ENCODE measurements at places on chromosomes 5 and 9.

- no peak for DNase-seq
Observed at GRCh38 chr5:43193894-43194265, 1.9 kb downstream of the NIM1K start.

- no peak for DNase-seq
Observed at GRCh38 chr5:174793684-174794328, 69.4 kb downstream of the MSX2 start.

DNA sequence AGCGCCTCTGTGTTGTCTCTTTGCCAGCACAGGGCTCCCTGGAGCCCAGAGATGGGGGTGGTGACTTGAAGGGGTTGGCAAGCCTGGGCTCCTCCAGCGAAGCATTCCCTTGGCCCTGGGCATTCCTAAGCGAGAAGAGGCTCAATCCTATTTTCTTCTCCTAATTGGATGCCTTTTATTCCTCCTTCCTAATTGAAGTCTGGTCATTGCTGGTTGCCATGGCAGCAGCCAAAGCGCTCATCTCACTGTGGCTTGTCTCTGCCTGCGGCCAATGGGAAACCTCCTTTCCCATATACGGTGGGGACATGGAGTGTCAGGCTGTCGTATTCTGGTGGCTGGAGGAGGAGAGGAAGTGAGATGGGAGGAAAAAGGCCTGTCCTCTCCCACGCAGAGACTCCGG is 52.3 kb upstream of the RARS1 start:
- DNase-seq = no peak

DNA sequence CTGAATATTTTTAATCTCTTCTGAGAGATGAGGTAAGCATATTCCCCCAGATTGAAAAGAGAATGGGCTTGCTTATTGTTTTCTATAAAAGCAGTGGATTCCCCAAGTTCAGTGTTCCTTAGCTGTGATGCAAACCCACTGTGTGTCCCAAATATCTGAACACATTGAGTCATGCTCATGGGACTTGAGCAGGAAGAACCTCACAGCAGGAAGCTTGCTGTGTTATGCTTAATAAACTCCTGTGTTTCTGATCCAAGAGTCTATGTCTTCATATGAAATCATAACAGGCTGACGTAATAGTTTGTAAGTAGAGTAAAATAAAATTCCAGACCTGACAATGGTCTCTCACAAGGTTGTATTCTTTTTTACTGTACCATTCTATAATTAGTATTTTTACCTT is 24.8 kb upstream of the LOX start:
- no peak for DNase-seq

DNA sequence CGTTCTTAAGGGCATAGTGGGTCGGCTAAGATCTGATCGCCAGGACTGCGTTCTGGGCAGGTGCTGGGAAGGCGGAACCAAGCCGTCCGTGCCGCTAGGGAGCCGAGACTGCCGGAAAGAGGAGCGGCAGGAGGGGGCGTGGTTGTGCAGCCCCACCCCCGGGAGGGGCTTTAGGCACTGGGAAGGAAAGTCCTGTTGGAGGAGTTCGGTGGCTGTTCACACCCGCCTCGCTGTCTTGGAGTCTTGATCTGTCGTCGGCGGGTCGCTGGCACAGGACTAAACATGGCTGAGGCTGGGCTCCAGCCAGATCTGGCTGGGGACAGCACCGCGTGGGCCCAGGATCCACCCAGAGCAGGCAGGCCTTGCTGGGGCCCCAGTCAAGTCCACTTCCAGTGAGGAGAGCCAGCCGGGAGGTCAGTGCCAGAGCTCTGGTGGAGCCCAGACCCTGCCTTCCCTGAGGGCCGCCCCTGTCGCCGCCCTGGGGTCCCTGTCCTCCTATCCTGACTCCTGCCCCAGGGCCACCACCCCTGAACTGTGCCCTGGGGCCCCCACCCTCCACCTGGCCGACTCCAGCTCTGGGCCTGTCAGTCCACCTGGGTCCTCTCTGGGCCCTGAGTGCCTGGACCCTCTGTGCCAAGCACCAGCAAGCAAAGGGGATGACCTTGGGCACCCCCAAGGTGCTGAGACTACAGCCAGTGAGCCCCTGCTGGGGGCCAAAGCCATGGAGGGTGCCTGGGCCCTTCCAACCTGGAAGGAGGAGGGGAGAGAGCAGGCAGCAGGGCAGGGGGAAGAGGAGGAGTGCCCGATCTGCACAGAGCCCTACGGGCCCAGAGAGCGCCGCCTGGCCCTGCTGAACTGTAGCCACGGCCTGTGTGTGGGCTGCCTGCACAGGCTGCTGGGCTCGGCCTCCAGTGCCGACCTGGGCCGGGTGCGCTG is 4.5 kb downstream of the RNF208 start:
- no peak for DNase-seq

- DNase-seq = no peak
Observed at GRCh38 chr5:43303242-43303641, 10.0 kb downstream of the HMGCS1 start.

DNA sequence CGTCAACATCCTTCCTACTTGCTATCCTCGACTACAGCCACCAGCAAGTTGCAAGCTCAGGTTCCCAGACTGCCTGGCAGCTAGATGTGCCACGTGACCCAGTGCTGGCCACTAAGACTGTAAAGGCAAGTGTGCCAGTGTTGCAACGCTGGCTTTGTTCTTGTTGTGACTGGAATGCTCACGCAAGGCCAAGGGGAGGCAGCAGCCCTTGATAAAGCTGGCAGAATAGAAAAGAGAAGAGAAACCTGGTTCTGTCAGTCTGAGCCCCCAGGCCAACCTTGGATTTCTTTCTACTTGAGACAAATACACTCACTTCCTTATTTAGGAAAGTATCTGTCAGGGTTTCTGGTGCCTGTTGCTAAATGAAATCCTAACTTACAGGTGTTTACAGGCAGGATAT is 113.0 kb downstream of the KLHL3 start:
- DNase-seq = no peak

DNA sequence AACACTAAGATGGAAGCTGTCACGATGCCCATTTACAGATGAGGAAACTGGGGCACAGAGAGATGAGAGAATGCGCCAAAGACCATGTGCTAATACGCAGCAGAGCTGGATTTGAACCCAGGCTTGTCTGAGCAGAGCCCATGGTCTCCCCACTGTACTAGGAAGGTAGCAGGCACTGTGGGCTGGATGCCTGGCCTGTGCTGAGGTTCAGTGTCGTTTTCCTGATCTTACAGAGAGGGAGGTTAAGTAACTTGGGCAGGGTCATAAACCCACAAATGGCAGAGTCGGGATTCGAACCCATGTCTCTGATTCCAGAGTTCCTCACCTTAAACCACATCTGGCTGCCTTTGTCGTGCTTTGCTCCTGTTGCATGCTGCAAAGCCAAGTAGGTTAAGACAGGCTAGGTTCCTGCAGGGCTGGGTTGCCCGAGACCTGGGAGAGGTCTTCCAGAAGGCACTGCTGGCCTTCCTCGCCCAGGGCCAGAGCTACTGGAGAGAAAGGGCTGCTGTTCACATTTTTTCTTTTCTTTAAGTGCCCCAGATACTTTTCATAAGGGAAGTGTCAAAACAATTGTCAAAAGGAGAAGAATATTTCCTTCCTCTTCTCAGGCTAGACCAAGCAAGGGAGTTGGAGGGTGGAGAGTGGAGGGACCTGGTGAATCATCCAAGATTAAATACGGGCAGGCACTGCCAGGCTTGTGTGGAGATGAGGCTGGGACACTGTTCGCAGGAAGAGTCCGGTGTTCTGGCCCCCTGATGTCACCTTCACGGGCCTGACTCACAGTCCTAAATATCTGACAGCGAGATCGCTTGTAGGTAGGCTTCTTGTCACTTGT is 3.2 kb downstream of the NEK6 start:
- DNase-seq = no peak

- DNase-seq = peak; percentile 39
Observed at GRCh38 chr9:127214421-127215267, 49.9 kb upstream of the GARNL3 start.

DNA sequence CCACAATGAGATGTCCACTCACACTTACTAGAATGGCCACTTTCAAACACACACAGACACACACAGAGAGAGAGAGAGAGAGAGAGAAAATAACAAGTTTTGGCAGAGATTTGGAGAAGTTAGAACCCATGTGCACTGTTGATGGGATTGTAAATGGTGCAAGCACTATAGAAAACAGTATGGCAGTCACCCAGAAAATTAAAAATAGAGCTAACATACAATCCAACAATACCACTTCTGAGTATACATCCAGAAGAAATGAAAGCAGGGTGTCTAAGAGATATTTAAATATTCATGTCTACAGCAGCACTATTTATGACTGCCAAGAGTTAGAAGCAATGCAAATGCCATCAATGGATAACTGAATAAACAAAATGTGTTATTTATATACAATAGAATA is 359.9 kb upstream of the COX7C start:
- DNase-seq = no peak

DNA sequence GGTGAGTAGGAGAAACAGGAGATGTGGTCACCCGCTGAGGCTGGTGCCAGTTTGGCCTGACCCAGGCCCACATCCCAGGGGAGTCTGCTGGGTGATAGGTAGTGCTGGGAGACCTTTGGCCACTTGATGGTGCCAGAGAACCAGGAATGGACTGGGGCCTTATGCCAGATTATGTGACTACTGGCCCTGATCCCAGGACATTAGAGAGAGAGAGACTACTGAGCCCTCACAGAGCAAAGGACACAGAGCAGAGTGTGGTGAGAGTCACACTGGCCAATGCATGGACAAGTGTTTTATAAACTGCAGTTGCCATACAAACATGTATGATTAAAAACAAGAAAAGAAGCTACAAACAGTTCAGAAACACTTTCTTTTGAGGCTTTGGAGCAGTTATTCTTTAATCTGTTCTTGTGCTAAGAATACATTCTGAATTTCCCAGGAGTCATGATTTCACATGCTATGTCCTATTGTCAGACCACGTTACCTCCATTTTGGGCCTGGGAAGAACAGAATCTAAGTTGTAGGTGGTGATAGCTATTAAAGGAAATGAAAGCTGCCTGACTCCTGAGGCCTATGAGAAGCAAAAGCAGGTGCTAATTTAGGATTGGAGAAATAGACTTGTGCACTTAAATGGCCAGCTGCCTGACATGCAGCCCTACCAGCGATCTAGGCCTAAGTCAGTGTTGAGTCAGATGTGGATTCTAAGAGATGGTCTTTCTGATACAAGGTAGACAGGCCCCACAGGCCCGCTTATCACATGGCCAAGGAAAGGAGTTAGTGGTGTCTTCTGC is 32.6 kb upstream of the TMOD1 start:
- DNase-seq = peak; percentile 16

DNA sequence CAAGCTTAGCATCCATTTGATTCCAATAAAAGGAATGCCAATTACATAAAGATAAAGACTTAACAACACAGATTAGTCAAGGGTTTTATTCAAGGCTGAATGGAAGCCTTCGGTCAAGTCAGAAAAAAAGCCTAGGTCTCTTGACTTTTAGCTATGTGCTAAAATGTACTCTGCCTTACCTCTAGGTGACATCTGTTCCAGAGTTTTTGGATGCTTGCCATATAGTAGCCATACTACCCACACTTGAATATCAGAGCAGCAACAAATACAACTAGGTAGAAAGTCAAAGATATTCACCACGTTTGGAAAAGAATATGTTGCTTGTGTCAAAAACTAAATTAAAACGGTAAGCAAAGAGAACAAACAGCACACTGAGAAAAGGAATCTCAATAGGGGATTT is 484.7 kb downstream of the ELAVL2 start:
- no peak for DNase-seq

DNA sequence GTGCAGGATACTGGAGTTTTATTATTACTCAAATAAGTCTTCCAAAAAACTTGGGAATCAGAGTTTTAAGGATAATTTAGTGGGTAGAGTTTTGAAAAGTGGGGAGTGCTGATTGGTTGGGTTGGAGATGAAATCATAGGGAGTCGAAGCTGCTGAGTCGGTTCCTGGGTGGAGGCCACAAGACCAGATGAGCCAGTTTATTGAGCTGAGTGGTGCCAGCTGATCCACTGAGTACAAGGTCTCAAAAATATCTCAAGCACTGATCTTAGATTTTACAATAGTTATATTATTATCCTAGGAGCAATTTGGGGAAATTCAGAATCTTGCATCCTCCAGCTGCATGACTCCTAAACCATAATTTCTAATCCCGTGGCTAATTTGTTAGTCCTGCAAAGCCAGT is 804.9 kb upstream of the SEMA6A start:
- no peak for DNase-seq

DNA sequence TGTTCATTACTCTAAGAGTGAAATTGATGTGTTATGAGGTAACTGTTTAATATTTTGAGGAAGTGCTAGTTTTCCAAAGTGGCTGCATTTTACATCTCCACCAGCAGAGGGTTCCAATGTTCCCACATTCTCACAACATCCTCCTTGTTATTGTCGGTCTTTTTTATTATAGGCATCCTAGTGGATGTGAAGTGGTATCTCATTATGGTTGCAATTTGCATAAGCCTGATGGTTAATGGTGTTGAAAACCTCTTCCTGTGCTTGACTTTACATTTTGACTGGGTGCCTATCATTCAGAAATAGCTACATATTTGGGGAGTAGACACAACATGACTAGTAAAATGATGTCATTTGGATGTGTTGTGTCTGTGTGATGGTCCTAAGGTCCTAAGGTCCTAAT is 143.6 kb downstream of the MRPS30 start:
- no peak for DNase-seq

DNA sequence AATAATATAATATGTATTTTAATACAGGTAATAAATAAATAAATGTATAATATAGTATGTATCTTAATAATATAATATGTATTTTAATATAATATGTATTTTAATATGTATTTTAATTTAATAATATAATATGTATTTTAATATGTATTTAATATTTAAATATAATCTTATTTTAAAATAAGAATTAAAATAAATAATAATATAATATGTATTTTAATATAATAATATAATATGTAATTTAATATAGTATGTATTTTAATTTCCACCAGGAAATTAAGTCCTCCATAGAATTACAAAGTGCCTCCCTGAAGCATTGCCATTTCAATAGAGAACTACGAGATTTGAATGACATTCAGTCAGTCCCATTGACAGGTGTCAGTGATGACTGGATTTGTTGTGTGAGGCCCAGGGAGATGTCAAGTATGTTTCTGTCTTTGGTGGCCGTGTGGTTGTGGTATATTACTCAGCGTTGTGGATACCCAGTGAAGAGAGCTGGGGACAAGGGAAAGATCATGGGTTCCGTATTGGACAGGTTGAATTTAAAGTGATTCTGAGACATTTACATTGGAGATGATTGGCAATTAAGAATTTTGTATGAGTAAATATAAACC is 14.2 kb upstream of the C5orf46 start:
- no peak for DNase-seq

DNA sequence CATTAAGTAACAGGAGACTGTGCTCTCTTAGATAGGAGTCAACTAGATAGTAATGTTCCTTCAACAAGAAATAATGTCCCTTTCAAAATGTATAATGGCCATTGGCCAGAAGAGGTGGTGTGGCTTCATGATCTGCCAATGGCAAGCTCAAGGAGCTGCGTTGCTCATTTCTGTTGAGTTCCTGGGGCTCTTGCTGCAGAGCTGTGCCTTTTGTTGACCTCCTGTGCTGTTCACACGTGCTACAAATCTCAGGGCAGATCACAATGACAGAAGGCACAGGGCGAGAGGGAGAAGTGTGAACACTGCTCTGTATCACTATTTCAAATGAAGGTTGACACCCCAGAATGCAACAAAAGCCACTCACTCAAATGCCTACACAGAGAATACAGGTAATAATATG is 16.0 kb upstream of the TBC1D2 start:
- DNase-seq = no peak

- no peak for DNase-seq
Observed at GRCh38 chr5:107384256-107384655, 286.5 kb downstream of the EFNA5 start.

Data from effector CD4-positive, alpha-beta T cell (primary cell).